ENCODE measurements at places on chromosomes 3 and 15. TPM values are rescaled to one million over a fixed set of nuclear protein-coding genes. Genes with fewer than 3 reads are reported as not detected.

Gene NPAP1
- not detected for total RNA-seq

Gene SERINC4
- 0.33 TPM for total RNA-seq

GRCh38 chr3:134646086-134646485 lies 4.7 kb downstream of the KY start:
- DNase-seq: no peak

DNA sequence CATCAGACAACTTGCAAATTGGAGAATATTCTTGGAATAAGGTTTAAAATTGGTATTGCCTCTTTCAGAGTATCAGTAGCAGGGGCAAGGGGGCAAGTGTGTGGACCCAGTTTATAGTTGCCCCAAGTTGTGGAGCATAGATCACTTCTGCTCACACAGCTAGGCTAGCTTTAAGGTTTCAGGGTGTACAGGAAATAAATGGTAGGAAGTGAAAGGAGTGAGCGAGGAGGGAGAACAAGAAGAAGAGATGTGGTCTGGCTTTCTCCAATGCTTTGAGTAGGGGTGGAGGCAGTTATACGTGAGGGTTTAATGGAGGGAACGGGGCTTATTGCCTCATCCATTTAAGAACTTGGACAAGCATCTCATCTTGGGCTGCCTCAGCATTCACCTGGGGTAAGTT lies 290.0 kb upstream of the CFAP20DC start:
- no peak for DNase-seq

DNA sequence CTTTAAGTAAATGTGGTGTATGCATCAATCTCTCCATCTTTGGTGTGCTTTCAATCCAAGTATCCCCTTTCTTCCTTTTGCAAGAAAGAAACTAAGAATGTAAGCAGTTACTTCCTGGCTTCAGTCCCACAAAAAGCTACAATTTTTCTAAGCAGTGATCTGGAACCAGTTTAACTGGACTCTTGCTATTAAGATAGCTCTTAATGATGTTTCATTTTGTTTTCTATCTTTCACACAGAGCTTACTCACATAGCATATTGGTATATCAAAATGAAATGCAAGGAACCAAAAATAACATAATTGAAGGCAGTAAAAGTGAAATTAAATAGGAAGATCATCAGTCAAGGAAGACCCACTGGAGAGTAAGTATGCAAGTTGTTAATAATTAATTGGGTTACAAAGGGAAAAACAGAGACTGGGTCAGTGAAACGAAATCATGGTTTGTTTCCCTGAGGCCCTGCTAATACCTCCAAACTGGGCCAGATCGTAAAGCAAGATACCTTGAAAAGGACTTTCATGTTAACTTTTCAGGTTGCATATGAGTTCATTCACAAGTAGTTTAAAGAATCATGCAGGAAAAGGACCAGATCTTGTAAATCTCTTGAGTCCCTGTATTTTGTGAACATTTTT lies 41.9 kb downstream of the GPR160 start:
- peak; percentile 18 for DNase-seq

- DNase-seq: no peak
These were observed 102.6 kb upstream of the SATB1 start for GRCh38 chr3:18527691-18528090.

DNA sequence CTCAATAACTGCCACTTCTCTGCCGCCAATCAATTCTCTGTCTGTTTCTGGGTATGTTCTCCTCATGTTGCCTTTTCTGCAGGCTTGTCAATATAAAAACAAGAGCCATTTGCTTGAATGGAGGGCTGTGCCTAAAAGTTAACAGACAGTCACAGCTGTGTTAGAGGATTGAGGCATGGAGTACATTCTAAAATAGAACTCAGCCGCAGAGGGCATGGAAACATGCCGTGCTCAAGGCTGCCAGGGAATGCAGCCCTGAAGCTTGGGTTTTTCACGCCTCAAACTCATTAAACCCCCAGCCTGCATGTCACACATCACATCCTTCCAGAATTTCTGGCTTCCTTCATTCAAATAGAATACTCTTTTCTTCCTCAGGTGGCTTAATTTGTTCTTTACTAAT lies 166.6 kb downstream of the TPRG1 start:
- no peak for DNase-seq

GRCh38 chr3:191240486-191240885 lies 41.4 kb downstream of the OSTN start:
- DNase-seq: no peak
